ENCODE measurements at places on chromosomes 1 and 21. TPM values are rescaled to one million over a fixed set of nuclear protein-coding genes. Genes with fewer than 3 reads are reported as not detected.

The TARDBP gene
- total RNA-seq: 148 TPM

The S100B gene
- 0.89 TPM for total RNA-seq

The DENND2D gene
- total RNA-seq: 51.2 TPM

GRCh38 chr1:42951588-42951987 lies 7.1 kb downstream of the SLC2A1 start:
- no peak for DNase-seq

DNA sequence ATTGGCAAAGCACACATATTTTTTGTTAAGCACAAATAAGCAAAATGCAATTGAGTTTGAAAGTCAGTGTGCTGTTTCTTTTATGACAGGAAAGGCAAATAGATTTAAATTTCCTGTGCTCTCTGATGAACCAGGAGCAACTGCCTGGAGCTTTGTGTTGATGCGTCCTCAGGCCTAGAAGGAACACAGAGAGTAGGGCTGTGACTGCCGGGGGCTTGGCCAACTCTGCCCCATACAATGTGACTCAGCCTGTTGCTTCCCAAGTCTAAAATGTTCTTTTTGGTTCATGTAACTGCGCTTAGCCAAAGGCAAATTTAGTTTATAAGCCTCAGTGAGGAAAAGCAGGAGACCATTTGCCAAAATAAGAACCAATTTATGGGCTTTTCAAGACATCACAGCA lies 37.5 kb downstream of the TOR1AIP2 start:
- no peak for DNase-seq

GRCh38 chr1:18950401-18951026 lies 6.0 kb downstream of the IFFO2 start:
- no peak for DNase-seq

- DNase-seq: no peak
These were observed 61.0 kb downstream of the SELENOF start for GRCh38 chr1:86852782-86853408.

DNA sequence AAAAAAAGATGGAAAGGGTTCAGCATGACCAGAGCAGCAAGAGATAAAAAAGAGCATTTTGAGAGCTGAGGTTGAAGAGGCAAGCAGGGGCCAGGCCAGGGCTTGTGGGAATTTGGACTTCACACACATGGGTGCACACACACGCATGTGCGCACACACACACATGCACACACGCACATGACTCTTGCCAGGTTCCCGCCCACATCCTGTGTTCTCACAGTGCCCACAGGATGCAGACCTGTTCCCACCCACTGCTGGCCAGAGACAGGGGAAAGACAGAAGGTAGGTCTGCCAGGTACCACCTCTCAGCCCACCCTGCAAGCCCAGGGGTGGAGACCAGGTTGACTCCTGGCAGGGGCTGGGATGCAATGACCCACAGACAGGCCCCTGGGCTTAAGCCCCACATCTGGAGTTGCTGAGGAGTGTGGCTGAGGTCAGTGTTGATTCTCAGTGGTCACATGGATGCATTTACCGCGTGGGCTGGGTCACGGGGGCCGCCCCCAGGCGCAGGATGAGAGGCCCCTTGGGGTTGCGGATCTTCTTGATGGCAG lies 4.4 kb downstream of the COL16A1 start:
- no peak for DNase-seq

The VWA1 gene
- total RNA-seq: 11.4 TPM

DNA sequence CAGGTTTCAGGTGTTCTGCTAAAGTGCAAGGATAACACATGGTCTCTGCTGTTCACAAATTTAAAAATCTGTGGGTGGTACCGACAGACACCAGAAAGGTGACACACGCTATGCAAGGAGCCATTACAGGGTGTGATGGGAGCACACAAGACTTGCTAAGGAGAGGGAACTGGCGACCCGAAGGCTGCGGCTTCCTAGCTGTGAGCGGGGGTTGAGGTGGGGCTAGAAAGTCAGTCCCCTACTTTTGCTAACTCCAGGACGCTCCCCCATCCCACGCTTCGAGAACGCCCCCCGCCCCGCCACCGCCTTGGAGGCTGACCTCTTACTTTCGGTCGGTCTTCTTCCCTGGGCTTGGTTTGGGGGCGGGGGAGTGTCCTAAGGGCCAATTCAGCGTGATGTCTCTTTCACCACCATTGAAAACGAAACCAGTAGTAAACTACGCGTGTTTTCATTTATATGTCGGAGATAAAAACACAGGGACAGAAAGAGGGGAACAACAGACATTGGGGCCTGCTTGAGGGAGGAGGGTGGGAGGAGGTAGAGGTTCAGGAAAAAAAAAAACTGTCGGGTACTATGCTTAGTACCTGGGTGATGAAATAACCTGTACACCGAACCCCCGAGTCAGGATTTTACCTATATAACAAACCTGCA lies 1.1 kb downstream of the CKS1B start:
- peak; percentile 66 for DNase-seq

- no peak for DNase-seq
These were observed 18.4 kb upstream of the SIPA1L2 start for GRCh38 chr1:232648316-232648715.

- no peak for DNase-seq
These were observed 5.2 kb downstream of the KAZN start for GRCh38 chr1:14603645-14604044.

- DNase-seq: no peak
These were observed 5.0 kb downstream of the PCNX2 start for GRCh38 chr1:233290396-233291034.

- DNase-seq: no peak
These were observed 764.6 kb downstream of the NCAM2 start for GRCh38 chr21:21762855-21763254.

GRCh38 chr1:232305050-232305449 lies 324.9 kb downstream of the SIPA1L2 start:
- peak; percentile 16 for DNase-seq

DNA sequence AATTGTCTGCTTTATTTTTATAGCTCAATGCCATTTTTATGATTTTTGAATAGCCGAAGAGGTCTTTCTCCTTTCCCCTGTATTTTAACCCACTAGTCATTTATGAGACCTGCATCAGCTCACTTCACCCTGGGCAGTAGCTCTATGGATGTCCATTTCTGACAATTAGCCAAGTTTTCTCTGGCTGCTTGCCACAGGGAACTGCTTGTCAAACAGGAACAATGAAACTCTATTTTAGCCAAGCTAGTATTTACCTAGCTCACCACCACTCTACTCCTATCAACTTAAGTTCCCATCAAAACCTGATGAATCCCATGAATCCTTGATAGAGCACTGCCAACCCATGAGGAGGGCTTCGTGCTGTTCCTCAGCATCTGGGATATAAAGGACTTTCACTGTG lies 406.7 kb downstream of the RWDD3 start:
- DNase-seq: peak; percentile 9

DNA sequence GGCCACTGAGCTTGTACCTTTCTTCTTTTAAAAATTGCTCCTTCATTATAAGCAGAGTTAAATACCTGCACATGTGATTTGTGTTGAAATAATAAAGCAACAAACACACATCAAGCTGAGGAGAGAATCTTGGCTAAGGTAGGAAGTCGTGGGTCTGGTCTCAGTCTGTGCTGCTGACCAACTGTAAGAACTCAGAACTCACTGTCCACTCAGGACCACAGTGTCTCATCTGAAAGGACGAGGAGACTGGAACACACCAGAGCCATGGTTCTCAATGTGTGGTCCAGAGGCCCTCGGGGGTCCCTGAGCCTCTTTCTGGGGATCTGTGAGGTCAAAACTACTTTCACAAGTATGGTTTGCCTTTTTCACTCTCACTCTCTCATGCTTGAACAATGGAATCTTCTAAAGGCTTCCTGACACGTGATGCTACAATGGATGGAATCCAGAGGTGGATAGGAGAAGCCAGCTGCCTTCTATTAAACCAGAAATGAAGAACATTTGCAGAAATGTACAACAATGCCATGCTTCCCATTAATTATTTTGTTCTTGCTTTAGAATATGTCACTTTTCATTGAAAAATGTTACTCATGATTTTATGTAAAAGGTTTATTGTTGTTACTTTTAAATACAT lies 17.3 kb upstream of the ETS2 start:
- no peak for DNase-seq

DNA sequence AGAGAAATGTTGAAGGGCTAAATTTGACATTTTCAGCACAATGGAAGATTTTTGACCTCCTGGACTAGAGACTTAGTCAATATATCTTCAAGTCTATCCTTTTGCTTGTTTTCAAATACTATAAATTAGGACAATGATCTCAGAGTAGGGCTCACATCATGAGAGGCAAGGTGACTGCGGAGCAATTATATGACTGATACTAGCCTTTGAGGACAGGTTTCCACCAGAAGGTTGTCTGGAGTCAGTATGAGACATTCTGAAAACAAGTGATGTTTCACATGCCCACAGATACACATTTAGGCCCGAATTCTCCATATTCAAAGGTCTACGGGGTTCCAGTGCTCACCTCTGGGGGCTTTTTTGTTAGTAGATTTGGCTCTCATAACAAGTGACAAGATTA lies 142.3 kb upstream of the SAMSN1 start:
- no peak for DNase-seq

DNA sequence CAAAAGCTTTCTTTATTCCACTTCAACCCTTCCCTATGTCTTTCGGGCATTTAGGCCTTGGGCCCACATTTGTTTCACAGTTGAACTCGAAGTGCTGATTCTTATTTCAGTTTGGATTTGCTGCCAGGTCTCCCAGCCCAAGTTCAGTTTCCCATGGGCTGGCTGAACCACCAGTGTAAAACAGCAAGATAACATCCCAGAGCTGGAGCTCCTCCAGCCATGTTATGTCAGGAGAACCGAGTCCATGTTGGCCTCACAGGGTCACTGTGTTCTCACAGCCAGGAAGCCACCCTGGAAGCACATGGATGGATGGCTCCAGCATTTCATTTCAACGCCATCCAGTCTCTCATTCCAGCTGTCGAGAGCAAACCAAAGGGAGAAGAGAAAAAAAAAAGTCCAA lies 45.2 kb upstream of the RXRG start:
- DNase-seq: peak; percentile 23

DNA sequence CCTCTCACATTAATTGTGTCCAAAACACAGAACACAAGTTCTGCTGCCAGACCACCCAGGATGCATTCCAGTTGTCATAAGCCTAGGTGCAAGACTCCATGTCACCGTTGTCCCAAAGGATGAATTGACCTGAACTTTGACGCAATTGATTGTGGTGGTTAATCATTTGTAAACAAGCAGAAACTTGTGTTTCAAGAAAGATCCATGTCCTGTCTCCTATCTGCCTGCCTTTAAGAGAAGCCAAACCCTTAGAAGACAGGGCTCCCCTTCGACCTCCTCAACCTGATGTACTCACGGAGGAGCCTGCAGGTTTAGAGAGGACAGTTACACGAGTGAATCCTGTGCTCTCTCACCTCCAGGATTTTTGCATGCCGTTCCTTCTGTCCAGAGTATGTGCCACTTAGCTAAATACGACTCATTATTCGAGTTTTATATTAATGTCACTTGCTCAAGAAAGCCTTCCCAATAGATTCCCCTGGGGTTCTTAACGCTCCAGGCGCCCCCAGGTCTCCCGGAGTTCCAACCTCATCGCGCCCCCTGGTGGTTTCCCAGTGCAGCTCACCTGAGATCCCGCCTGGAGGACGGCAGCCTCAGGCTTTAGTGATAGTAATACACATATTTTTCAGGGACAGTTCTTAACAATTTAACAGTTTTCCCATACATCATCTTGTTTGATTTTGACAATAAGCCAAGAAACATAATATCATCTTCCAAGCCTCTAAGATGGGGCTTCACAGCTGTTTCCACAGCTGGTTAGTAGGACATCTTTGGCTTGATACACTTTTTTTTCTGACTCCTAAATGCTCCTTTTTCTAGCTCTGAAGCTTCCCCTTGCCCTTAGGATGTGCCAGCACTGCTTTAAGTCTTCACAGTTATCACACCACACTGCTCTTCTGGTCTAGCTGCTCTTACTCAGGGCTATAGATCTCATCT lies 2.4 kb upstream of the C8B start:
- peak; percentile 14 for DNase-seq

Data from thyroid gland (tissue), 4 donors.